H4 (cell line): ENCODE measurements at places on chromosomes 1 and 21. TPM values are rescaled to one million over a fixed set of nuclear protein-coding genes. Genes with fewer than 3 reads are reported as not detected.

ASTN1 gene
- 0.43 and 0.85 TPM in 2 replicates for total RNA-seq

GIPC2 gene
- 0.02 TPM in 1 of 2 replicates, not detected in the other for total RNA-seq

IVL gene
- not detected in 2 replicates for total RNA-seq

RIPK4 gene
- total RNA-seq = 16.5 and 19.8 TPM in 2 replicates

CFAP74 gene
- not detected in 2 replicates for total RNA-seq

ZNF281 gene
- 12.0 and 14.4 TPM in 2 replicates for total RNA-seq

B3GALNT2 gene
- total RNA-seq = 25.2 and 26.8 TPM in 2 replicates

REN gene
- not detected in 2 replicates for total RNA-seq

ODR4 gene
- 6.8 and 12.4 TPM in 2 replicates for total RNA-seq

ARHGEF10L gene
- 2.6 and 4.1 TPM in 2 replicates for total RNA-seq

C1orf185 gene
- not detected in 2 replicates for total RNA-seq

OLFML2B gene
- 0.55 and 2.1 TPM in 2 replicates for total RNA-seq

RSPH1 gene
- not detected in 2 replicates for total RNA-seq

DNA sequence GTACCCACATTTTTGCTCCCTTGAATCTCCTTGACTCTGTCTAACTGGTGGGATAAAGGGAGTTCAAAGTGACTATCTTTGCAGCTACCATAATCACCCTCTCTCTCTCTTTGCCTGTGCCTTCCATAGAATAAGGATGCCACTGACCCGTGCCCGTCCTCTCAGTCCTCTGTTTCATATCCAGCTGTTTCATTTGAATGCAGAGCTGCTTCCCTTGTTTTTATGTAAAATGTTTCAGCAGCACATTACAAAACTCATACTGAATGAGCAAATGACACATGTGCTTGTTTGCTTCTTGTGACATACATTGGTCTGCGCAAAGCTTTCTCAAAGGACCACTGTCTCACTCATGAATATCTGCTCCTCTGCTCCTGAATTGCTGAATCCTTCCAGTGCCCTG lies 38.4 kb downstream of the CDC42 start:
- no peak for DNase-seq

- DNase-seq = no peak
Measured at GRCh38 chr1:32746130-32746529, 43.6 kb upstream of the SYNC start.

DNA sequence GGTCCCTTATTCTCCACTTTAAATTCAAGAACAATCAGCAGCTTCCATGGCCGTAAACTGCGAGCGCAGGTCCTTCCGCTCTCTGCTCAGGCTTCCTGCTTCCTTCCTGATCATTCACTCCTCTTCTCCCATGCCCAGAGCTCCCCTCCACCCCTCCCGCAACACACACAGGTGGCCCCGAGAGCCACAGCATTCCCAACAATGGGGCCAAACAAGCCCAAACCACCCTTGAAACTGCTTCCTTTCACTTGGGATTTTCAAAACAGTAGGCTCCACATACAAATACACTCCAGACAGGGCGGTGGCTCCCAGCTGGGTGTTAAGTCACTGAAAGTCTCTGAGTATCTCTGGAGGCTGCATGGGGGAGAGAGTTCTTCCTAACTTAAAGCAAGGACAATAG lies 11.4 kb downstream of the FAM89A start:
- no peak for DNase-seq

- peak; percentile 38 for DNase-seq
Measured at GRCh38 chr1:186819126-186819525, 9.6 kb upstream of the PLA2G4A start.

- DNase-seq = no peak
Measured at GRCh38 chr1:50473513-50473912, 50.3 kb upstream of the DMRTA2 start.

GRCh38 chr1:93155335-93155734 lies 24.9 kb downstream of the TMED5 start:
- DNase-seq = no peak

- DNase-seq = no peak
Measured at GRCh38 chr1:226033582-226033981, 28.9 kb upstream of the H3-3A start.

- DNase-seq = peak; percentile 64
Measured at GRCh38 chr1:55321942-55322341, 106.8 kb upstream of the USP24 start.

GRCh38 chr1:118767971-118768370 lies 220.2 kb downstream of the TBX15 start:
- no peak for DNase-seq

- no peak for DNase-seq
Measured at GRCh38 chr1:159421821-159422220, 10.2 kb upstream of the OR10J4 start.

- no peak for DNase-seq
Measured at GRCh38 chr1:15345705-15346345, 63.9 kb upstream of the EFHD2 start.

- no peak for DNase-seq
Measured at GRCh38 chr1:195618287-195618686, 990.0 kb downstream of the KCNT2 start.

- DNase-seq = no peak
Measured at GRCh38 chr1:228219962-228220780, 12.3 kb downstream of the OBSCN start.

GRCh38 chr1:174206148-174206836 lies 47.0 kb downstream of the RABGAP1L start:
- DNase-seq = no peak

- DNase-seq = peak; percentile 45
Measured at GRCh38 chr1:182784556-182785171, 4.9 kb upstream of the NPL start.

DNA sequence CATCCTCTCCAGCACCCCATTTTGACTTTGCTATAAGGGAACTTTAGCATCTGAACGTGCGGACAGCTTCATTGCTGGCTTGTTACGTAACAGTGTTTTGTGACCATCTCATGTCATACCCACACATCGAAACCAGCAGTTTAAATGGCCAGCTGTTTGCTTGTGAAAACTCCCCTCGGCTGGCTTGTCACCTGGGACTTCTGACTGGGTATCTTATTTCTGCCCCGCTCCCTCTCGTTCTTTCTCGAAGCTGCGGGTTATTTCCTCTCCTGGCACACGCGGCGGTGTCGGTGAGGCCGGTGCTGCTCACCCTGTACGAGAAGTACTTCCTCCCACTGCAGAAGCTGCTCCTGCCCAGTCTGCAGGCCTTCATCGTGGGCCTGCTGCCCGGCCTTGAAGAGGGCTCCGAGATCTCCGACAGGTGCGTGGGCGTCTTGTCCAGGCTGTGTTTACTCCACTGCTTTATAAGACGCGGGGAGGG lies 43.5 kb downstream of the DOP1B start:
- no peak for DNase-seq

GRCh38 chr21:35582731-35583130 lies 477.6 kb downstream of the SETD4 start:
- no peak for DNase-seq

DNA sequence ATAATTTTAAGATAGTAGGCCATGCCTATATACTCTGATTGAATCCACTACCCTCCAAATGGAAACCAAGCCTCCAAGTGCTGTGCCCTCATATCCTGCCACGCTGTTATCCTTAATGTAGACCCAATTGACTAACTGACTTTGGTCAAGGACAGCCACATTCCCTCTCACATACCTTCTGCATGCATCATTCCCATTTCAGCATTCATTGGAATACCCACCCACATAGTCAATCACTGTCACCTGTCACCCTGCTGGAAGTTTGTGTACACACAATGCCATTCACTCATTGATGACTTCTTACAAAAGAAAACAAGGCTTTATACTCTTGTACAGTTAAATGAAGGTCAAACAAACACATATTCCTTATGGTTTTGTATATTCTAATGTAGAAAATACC lies 221.1 kb upstream of the PBX1 start:
- no peak for DNase-seq

DNA sequence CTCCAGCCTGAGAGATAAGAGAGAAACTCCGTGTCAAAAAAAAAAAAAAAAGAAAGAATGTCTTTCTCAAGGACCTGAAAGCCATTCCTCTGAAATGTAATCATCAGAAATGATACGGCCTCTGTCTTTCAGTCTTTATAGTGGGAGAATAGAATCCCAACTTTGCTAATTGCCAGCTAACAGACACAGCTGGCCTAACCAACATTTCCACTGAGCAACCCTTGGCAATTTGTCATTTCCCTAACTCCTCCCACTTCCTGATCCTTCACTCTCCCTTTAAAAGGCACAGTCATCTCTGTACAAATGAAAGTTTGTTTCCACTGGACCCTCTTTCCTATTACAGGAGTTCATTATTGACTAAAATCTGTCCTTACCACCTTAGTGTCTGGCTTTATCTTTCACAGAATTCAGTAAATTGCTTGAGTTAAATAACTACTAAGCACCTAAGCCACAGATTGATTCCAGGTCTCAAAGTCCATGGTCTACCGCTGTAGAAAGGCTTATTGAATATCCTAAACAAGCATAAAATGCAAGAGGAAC lies 4.3 kb upstream of the CBR1 start:
- peak; percentile 83 for DNase-seq

DNA sequence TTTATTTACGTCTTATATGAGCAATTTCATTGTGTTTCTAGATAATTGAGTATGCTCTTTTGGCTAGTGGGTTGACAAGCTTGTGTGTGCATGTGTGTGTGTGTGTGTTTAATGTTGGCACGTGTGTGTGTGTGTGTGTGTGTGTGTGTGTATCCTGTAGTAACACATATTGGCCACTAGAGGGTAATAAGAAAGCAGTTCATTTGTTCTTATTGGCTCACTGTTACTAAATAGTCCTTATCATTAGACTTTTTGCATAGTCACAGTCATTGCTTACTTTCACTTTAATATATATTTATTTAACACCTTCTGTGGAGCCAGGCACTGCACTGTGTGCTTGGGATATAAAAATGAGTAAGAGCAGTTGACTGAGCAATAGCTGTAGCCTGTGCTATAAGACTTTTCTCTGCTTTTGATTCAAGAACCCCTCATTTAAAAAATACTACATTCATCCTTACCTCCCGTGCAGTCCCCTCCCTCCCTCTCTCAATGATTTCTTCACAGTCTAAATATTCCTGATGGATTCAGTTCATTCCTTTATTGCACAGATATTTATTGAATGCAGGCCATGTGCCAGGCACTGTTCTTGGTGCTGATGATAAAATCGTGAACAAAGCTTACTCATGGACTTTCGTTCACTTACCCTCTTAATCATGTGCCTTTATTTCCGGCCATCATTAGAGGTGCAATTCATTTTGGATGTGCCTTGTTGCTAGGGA lies 96.7 kb downstream of the DYRK1A start:
- peak; percentile 62 for DNase-seq

DNA sequence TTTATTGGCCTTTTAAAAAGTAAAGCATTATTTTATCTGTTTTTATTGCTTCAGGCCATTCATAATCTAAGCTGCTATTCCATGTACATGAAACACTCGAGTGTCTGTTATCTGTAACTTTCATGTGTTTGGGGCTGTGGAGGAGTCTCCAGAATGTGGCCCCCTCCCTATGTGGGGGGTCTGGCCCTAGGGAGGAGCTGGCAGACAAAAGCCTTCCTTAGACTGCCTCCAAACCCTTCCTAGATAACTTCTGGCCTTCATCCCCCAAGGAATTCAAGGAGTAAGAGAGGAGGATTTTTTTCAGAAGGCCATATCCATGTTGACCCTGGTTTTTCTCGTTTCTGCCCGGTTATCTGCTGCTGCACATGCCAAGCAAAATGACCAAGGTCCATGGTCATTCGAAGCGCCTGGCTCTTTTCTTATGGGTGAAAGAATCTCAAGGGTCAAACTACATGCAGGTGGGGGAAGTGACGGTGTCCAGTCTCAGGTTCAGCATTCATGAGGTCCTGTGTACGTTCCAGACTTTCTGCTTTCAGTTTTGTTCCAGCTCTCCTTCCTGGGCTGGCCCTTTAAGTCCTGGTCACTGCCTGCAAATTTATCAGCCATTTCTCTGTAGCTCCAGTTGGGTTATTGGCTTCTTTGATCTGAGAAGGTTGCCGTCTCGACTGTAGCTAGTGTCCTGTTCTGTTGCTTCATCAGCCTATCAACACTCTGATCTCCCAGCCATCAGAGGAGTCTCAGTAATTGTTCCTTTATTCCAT lies 8.3 kb downstream of the TENT5C start:
- no peak for DNase-seq

DNA sequence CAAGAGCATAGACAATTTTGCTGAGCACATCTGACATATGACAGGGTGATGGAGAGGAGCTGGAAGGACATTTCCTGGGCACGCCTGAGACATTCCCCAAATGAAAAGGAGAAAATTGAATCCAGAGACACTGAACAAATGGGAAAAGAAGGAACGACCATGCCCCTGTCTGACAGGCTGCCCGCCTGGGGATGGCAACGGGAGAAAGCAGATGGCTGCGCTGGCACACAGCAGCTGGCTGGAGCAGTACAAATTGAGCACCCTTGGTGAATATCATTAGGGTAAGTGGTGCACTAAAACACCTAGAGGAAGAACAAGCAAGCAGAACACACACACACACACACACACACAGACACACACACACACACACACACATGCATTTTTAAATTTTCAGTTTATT lies 174.3 kb upstream of the DUSP10 start:
- no peak for DNase-seq

- peak; percentile 82 for DNase-seq
Measured at GRCh38 chr1:154445040-154445472, 39.9 kb downstream of the IL6R start.

DNA sequence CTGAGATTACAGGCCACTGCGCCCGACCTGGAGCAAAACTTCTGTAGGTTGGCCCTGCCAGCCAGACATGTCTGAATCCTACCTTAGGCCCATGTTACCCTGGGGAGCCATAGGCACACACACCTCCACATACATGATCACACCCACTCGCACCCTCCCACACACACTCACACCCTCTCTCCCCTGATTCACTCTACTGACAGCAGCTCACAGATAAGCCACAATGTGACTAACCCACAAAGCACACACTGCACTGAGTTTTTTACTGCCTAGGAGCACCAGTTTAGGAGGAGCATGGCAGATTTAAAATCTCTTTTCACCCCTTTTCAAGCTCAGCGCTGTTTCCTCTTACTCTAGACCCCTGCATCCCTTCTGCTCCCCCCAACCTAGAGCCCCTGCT lies 41.7 kb downstream of the SLC30A1 start:
- no peak for DNase-seq

DNA sequence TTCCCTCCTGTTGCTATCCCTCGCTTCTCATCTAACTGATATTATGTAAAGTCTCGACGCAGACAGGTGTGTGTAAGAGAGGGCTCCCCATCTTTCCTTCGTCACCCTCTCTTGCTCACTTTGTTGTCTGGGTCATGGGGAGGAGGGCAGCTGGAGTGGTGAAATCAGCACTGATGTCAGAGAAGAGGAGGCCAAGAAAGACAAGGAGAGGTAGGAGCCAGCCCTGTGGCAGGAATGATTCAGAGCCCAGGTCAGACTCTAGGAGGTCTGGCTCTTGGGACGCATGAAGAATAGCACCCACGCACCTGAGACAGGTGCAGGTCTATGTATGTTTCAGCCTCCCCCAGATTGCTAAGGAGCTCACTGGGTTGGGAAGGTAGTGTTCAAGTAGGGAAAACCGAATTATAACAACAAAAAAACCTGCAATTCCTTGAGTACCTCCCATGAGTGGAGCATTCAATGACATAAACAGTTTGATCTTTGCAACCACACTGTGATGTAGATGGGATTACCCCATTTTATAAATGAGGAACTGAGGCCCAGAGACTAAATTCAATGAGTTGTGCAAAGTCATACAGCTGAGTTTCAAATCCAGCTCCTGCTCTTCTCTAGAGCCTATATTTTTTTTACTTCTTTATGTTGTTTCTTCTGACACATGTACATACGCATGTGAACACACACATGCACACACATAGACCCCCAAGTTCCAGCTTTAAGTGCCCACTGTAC lies 10.4 kb downstream of the NUAK2 start:
- no peak for DNase-seq

- no peak for DNase-seq
Measured at GRCh38 chr1:110483308-110483685, 32.3 kb downstream of the PROK1 start.

GRCh38 chr1:12258272-12258671 lies 28.4 kb downstream of the VPS13D start:
- no peak for DNase-seq
